GM12892 (cell line): ENCODE measurements at places on chromosomes 6 and 20.

- DNase-seq = no peak
Measured at GRCh38 chr6:2158596-2159271, 86.7 kb downstream of the GMDS start.

- no peak for DNase-seq
Measured at GRCh38 chr6:47170617-47170947, 128.4 kb upstream of the ADGRF1 start.

DNA sequence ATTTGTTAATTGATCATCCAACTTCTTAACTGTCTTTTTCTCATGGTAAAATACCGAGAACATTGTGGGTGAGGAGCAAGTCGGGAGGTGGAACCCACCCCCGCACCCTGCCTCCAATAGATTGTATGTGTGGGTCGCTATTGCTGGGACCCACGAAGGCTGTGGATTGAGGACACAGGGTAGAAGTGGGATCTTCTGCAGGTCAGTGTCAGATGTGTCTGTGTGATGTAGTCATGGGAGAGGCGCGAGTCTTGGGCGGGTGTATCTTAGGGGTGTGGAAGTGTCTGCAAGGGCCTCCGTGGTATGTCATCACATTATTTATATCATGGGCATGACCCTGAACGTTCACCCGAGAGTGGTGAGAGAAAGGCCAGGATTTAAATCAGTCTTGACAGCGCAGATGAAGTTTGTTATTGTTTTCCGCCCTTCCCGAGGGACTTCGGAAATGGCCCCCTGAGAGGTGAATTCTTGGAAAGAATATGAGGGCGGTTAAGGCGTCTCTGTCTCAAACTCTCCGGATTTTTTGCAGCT, 472 bp upstream of the PAQR8 start:
- no peak for DNase-seq

DNA sequence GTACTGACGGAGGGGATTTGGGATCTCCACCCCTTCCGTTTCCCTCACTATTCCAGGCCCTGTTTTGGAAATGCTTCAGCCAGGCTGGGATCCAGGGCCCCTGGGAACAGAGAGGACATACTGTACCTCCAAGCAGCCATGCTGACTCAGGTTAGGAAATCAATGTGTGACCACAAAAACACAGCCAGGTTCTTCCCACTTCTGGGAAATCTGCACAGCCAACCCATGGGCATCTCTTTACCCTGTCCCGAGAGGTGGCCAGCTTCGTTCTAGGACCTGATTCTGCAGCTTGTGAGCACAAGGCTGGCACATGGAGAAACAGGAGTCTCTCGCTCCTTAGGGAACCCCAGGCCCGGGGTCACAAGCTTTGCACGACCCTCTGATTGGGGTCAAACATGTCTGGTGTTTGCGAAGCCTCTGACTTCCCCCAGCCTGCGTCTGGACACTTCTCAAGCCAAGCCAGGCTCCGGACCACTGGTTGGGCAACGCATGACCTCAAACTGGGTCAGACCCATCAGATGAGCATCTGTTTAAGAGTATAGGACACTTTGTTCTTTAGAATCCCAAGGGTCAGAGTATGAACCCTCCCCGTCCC, 8.3 kb upstream of the TTPAL start:
- DNase-seq = no peak

DNA sequence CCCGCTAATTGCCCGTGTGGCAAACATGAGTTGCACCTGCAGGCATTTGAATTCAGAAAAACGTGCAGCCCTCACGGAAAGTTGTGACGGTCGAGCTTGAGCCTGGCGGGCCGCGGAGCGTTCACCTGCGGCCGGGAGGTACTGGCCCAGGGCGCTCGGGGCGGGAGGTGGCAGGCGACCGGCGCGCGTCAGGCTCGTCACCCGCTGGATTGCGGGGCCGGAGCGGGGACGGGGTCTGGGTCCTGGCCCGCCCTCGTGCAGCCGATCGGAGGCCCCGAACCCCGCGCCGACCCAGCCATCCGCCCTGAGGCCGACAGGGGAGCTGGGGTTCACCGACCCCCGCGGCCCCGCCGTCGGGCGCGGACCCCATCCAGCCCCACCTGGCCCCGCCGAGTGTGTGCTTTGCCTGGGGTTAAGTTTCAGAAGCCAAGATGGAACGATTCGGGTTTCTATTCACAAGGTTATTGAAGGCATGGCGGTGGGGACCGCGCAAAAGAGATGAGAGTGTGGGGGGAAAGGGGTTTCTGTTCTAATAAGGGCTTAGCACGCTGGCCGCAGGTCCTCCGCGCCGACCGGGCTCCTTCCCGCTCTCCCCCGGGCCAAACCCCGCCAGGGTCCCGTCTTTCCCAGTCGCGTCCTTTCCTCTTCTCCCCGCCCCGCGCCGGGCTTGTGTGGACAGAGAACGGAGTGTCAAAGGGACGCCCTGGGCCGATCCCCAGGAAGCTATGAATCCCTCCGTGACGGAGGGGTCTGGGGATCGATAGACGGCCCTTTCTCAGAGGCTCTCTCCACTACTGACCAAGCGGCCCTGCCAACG, 1.6 kb upstream of the HEY2 start:
- no peak for DNase-seq

DNA sequence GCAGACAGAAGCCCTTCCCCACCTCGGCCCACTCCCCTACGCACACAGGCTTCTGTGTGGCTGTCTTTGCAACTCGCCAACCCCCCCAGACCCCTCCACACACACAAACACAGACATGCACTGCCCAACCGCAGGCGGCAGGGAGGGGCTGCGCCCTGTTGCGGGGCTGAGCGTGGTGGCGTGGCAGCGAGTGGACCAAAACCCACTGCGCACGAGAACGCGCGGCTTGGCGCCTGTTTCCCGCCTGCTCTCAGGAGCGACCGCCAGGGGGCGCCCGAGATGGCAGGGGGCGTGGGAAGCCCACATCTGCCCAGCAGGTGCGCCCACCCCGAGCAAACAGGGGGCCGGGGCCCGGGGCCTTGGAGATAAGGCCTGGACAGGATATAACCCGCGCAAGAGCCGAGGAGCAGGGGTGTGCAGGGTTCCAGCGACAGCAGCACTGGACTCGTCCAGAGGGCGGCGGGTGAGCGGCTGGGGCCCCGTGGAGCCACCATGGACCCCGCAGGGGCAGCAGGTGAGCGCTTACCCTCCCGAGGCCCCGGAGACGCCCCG, at the start of gene RBPJL:
RBPJL (plus strand) TSS at position 410 of the 552 bp plus-strand sequence; CDS start at position 493, 83 bp downstream.
- DNase-seq = peak; percentile 51

DNA sequence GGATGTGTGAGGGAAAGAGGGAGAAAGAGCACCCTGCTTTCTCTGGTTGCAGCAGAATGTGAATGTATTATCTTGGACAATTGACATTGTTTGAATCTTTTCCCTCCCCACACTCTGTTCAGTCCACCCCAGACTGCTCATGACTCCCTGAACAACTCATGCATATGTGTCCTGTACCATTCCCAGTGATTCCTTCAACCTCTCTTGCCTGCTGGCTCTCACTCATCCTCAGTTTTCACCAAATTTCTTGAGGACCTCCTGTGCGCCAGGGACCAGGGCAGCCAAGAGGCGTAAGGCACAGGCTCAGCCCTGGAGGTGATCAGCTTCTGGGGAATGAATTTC, 5.4 kb downstream of the NOX3 start:
- no peak for DNase-seq

DNA sequence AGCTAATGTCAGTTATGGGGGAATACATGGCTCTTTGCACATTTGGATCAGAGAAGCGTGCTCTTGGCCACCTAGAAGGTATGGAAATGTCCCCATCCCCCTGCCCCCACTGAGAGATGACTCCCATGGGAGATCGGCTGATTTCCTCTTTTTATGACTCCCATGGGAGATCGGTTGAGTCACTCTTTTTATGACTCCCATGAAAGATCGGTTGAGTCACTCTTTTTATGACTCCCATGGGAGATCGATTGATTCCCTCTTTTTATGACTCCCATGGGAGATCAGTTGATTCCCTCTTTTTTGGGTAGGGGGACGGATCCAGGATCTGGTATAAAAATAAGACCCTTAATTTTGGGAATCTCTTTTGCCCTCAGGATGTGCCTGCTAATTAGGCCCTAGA, 10.3 kb upstream of the TAAR9 start:
- no peak for DNase-seq

DNA sequence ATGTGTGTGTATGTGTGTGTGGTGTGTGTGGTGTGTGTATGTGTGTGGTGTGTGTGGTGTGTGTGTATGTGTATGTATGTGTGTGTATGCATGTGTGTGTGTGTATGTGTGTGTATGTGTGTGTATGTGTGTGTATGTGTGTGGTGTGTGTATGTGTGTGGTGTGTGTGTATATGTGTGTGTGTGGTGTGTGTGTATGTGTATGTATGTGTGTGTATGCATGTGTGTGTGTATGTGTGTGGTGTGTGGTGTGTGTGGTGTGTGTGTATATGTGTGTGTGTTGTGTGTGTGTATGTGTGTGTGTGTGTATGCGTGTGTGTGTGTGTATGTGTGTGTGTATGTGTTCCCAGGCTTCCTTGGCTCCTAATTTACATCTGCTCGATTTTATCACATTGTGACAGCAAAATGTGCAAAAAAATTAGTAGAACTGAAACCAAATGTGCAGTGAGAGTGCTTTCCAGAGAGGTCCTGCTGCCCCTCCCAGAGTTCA, 234.5 kb downstream of the BMP7 start:
- DNase-seq = no peak

DNA sequence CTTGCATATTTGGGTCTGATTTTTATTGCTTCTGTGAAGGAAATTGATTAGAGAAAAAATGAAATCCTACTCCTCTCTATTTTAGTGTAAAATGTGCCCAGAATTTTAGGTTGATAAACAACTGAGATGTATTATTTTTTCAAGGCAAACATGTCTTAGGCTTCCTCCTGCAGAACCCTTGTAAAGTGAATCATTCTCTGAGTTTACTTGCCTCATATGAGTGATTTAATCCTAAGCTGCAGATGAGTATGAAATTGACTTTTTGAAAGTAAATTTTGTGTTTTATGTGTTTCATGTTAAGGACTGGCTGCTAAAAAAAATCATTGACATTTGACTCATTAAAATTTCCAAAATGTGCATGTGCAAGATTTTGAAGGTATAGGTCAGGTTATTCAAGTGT, 138.5 kb upstream of the PHACTR1 start:
- DNase-seq = no peak

- DNase-seq = no peak
Measured at GRCh38 chr20:20430066-20430465, 62.2 kb downstream of the INSM1 start.

DNA sequence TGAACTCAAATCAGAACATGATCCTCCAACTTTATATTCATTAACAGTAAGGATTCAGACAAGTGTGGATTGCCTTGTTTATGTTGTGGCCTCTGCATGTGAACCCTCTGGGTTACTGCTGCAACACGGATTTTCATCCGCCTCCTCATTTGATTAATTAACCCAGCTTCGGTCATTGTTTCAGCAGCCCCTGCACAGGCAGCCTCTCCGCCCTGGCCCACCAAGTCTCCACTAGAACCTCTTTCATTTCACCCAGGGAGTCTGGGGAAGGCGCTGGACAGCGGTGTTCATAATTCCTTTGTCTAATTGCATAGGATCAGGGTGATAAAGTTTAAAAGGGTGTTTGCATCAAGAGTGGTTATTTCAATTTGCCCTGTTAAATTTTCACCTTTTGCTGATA, 15.7 kb downstream of the NKX2-2 start:
- DNase-seq = no peak

DNA sequence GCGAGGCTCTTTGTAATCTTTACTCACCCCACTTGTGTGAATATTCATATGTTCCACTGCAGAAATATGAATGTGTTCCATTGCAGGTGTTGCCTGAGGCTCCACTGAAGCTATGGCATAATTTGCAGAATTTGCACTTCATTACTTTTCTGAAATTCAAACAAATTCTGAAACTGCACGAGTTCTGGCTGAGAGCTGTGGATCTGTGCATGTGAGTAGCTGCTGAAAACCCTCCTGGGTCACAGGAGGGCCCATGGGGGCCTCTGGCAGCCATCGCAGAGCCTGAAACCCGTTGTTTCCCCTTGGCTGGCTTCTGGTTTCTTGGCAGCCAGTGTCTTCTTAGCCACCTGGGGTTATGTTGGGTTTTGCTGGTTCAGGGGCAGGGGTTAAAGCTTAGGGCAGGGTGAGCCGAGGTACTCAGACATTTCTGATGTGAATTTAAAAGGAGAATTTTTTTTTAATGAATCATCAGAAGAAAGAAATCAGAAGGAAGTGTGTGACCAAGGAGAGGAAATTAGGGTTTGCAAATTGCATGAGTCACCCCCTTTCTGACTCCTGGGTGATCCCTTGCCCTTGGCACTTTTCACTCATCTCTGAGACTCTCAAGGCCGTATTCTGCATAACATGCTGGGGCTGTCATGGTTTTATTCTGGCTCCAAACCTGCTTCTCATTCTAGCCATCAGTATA, 40.6 kb downstream of the TOX2 start:
- peak; percentile 50 for DNase-seq

DNA sequence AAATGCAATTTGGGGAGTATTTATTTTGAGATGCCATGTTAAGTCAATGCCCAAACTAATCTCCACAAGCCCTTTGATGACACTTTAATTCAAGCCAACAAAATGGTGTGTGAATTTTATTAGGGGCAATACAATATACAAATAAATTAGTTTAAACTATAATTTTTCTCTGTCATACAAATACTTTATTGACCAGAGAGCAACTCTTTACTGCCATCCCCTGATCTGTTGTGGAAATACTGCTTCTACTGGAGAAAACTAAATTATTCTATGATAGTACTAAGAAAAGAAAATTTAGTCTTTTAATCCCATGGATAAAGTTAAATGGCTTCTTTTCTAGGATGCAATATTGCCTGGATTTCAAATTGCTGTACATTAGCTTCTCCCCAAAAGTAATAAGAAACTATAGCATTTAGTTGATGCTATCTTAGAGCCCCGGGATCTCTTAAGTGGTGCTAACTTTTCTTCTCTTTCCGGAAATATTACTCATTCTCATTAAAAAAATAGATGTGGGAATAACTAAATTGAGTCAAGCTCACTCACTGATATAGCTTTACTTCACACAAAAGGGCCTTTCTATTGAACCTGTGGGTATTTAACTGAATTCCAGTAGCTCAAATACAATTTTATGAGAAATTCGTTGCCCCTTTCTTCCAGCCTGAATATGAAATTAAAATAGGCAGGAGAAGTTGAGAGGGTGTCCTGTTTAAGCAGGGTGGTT, 49.2 kb downstream of the SMPDL3A start:
- DNase-seq = no peak

GRCh38 chr20:2815242-2815900, 584 bp downstream of the C20orf141 start:
- no peak for DNase-seq

- DNase-seq = no peak
Measured at GRCh38 chr20:4455301-4455701, 266.4 kb upstream of the PRND start.

GRCh38 chr6:395432-396125, 4.0 kb downstream of the IRF4 start:
- DNase-seq = no peak

DNA sequence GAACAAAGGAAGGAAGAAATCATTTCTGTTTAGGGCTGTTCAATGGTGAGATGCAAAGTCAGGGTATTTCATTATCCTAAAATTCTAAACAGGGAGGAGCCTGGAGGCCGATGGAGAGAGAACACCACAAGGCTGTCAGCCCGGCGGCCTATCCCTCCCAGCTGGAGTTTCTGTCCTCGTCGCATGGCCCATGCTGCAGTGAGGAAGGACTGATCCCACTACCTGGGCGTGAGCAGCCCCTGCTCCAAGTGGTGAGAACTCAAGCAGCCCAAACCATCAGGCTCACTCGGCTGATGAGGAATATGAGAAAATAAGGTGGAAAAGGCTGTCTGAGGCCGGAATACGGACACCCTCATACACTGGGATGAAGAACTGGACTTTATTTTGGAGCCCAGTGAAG, 30.8 kb downstream of the DIDO1 start:
- no peak for DNase-seq

- no peak for DNase-seq
Measured at GRCh38 chr6:162344646-162345010, 382.9 kb downstream of the PRKN start.

GRCh38 chr20:63475209-63475608, 2.8 kb upstream of the KCNQ2 start:
- no peak for DNase-seq
